Stimulated activated CD4-positive, alpha-beta T cell treated with anti-CD3 and anti-CD28 coated beads, Interleukin-1b, Interleukin-23, amount 100 ng/mL, for 1 hour (primary cell): ENCODE measurements at places on chromosomes 16 and 17.

GRCh38 chr17:69326377-69327059 lies 415 bp downstream of the ABCA5 start:
- DNase-seq, result peak; percentile 1

GRCh38 chr17:48432820-48433775 lies 3.1 kb upstream of the SKAP1 start:
- DNase-seq, result no peak

DNA sequence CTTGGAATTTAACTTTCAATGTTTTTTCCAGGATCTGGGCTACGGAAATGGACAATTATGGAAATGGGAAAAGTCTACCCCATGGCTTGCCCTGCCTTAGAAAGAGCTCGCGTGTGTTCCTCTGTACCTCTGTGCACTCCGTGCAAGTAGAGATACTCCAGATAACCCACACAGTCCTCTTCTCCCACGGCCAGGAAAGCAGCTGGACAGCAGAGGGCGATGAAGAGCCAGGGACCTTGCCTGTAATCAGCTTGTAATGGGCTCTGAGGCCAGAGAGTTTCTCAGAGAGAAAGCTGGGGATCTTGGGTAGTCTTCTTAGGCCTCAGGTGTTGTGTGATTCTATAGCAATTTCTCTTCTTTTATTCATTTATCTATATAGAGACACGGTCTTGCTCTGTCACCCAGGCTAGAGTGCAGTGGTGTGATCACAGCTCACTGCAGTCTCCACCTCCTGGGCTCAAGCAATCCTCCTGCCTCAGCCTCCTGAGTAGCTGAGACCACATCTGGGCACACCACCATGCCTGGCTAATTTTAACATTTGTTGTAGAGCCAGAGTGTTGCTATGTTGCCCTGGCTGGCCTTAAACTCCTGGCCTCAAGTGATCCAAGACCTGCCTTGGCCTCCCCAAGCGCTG lies 2.4 kb upstream of the SOCS7 start:
- peak; percentile 72 for DNase-seq

DNA sequence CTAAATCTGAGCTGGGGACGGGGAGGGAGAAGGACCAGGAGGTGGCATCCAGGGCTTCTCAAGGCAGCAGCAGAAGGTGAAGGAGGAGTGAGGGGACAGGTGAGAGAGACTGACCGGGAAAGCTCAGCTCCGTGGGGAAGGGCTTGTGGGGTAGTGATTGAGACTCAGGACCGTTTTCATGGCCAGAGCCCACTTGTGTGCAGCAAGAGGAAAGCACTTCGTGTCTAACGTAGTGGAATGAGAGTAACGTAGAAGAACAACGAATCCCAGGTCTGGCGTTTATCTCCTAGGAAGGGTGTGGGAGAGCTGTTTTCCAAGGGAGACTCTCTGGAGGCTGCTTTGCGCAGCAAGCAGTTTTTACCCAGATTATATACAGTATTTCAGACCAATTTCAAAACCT lies 1.3 kb upstream of the CDH3 start:
- DNase-seq, result no peak

GRCh38 chr17:60535382-60536279 lies 9.6 kb upstream of the APPBP2 start:
- no peak for DNase-seq

DNA sequence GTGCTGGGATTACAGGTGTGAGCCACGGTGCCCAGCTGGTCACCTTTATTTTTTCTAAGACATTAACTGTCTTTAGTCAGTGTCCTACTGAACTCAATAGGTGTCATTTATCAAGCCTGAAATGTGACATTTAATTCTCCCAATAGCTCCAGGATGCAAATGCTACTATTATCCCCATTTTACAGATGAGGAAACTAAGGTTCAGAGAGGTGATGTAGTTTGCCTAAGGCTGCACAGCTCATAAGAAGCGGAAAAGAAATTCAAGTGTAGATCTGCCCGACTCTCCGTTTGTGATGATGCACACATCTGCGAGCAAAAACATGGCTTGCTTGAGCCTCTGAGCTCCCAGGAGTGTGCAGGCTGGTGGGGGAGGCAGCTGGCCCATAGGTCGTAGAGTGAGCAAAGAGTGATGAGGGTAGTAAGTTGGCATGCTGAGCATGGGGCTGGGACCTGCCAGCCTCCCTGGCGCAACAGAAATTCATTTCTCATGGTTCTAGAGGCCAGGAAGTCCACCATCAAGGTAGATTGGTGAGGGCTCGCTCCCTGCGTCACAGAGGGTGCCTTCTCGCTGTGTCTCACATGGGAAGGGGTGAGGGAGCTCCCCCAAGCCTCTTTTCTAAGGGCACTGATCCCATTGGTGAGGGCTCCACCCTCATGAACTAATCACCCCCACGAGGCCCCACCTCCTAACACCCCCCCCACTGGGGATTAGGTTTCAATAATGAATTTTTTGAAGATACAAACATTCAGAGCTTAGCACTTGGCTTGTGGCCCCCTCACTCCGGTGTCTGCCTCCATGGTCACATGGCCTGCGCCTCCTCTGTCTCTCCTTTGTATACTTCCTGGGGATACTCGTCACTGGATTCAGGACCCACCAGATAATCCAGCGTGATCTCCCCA lies 141.5 kb upstream of the PLCG2 start:
- no peak for DNase-seq

GRCh38 chr17:17999364-18000029 lies 26.8 kb downstream of the DRC3 start:
- no peak for DNase-seq

DNA sequence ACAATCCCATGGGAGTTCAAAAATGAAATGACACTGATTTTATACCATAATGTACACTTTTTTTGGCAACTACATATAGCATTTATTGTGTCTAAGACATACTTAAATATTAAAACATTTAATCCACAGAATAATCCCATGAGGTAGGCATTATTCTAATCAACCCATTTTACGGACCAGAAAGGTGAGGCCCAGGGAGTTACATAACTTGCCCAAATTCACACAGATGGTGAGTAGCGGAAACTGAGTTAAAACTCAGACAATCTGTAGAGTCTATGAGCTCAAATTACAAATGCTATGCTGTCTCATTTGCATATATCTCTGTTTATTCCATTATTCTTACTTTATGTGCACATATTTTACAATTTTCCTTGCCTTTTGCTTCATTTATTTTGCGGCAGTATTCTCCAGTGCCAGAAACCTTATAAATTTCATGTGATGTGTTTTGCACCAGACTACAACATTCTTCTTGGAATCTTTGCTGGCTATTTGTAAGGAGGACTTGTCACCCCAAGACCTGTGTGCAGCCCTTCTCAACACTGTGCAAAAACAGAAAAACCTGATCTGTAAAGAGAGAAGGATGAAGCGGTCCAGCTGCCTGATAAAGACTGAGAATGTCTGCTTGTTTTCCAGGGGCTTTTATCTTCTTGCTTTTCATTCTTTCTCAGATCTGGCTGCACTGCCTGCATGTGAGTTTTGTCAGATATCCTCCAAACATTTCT lies 2.3 kb upstream of the ABCA9 start:
- no peak for DNase-seq

DNA sequence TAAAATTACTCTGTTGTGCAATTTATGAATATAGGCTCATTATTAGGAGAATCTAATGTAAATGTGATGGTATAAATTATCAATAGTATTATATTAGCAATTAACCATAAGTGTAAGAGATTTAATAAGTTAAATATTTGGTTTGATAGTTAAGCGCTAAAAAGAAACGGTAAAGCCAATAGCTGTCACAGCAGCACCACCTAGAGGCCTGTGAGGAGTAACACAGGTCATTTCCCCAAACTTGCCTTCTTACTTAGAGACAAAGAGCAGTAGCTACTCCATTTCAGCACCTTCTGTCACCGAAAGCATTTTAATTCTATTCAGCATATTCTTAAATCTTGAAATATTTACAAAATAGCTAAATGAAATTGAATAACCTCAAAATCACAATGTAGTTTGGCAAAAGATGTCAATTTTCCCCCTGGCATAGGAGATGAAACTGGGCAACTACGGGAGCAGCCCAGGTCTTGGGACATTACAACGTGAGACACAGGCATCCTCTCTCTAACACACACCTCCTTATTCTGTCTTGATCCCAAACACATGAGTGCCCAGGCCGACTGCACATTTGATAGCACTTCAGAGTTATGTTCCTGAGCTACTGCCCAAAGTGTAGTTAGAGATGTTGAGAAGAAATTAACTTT lies 14.3 kb upstream of the DYNLRB2 start:
- DNase-seq, result peak; percentile 27

- no peak for DNase-seq
Measured at GRCh38 chr16:51433599-51433998, 282.5 kb upstream of the SALL1 start.

DNA sequence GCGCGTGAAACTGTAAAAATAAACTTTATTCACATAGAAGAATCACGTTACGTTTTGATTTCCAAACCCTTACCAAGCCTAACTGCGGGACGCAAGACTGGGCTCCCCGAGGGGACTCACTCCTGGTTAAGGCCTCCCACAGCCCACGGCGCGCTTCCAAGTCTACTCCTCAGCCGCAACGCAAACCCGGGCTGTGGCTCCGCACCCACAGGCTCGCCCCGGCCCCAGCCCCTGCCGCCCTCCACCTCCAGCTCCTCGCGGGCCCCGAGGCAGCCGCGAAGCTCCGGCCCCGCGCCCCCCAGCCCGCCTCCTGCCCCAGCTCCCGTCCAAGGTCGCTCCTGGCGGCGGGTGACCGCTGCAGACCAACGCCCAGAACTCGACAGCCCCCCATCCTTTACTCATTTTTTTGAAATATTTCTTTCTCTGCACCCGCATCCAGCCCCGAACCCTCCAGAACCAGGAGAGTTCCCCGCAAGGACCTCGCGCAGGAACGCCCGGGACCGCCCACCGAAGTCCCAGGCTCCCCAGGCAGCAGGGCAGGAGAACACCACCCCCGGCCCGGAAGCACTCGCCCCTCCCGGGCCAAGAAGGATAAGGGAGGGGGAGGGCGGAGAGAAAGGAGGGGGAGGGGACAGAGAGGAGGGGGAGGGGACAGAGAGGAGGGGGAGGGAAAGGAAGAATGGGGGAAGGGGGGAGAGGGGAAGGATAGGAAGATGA lies 912 bp downstream of the USP22 start:
- DNase-seq, result no peak

DNA sequence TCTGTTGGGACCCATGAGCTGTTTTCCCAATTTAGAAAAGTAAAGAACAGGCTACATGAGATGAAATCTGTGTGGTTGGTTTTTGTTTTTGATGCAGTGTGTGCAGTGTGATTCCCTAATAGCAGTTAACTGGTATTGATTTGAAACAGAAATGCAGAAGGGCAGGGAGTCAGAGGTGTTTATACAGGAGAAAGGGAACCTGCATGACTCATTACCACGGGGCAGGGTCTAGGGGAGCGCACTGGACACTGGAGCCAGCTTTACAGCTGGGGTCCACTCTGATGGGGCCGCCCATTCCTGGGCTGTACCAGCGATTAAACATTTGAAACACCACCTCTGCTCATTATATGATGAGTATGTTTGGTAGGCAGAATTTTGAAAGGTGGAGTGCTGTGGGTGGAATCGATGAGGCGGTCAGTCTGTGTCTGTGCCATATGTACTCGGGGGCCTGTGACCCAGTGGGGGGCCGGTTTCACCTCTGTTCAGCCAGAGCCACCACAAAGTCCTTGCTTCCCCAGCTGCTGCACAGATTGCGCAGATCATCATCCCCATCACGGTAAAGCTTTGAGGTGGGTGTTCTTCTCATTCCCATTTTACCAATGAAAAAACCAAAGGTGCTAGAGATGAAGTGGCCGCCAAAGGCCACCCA lies 142.5 kb downstream of the CMIP start:
- no peak for DNase-seq

GRCh38 chr16:70689970-70690891 lies 4.4 kb upstream of the MTSS2 start:
- DNase-seq, result no peak
